ENCODE measurements at places on chromosomes 16 and 17.

GRCh38 chr17:50582741-50583140, 22.2 kb downstream of the CACNA1G start:
- no peak for DNase-seq

- no peak for DNase-seq
These were observed 50.2 kb upstream of the NOG start for GRCh38 chr17:56543280-56543679.

GRCh38 chr16:49596068-49596467, 222.5 kb downstream of the C16orf78 start:
- no peak for DNase-seq

DNA sequence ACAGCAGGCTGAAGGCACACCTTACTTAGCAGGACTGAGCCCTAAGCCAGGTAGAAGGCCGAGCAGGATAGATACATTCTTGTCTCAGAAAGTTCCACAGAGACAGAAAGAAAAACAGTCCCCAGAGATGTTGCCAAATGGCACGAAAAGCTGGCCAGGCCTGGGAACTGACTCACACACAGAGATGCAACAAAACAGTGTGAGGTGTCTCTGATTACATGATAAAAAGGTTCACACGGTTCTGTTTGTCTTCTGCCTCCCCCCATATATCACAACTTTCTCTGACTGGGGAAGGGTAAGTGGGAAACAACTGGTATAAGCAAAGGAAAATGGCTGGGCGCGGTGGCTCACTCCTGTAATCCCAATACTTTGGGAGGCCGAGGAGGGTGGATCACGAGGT, 1.7 kb downstream of the WBP2 start:
- DNase-seq, result no peak

DNA sequence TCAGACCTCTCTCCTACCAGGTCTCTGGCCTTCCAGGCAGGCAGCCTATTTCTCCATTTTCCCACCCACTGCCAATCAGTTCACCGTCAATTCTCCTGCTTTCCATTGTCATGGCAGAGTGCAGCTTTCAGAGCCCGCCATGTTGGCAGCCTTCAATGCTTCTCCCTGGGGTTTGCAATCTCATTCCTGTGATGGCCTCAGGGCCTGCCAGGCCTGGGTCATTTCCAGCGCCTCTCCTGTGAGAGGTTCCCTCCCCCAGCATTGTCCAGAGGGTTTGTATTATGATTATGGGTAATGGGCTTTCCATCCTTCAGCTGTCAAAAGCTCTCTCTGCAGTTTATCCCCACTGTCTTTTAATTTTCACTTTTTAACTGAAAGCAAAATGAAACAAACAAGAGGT, 716.6 kb upstream of the CDH8 start:
- no peak for DNase-seq

GRCh38 chr17:9536061-9536460, 39.6 kb downstream of the STX8 start:
- no peak for DNase-seq

DNA sequence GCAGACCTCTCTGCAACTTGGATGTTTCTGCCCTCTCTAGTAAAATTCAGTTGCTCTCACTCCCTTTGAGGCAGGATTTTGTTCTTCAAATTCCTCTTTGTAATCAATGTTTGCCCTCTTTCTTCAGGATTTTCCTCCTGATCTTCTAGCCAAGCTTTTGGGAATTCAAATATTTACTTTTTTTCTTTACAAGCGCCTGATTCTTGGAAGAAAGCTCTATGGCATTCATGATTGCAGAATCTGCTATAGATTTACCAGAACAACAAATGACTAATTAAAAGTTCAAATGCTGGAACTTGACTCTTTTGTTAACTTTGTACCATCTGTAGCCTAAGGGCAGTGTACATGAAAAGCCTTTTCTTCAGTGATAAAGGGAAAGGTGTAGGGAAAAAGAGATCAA, 63.7 kb upstream of the SHISA6 start:
- no peak for DNase-seq

DNA sequence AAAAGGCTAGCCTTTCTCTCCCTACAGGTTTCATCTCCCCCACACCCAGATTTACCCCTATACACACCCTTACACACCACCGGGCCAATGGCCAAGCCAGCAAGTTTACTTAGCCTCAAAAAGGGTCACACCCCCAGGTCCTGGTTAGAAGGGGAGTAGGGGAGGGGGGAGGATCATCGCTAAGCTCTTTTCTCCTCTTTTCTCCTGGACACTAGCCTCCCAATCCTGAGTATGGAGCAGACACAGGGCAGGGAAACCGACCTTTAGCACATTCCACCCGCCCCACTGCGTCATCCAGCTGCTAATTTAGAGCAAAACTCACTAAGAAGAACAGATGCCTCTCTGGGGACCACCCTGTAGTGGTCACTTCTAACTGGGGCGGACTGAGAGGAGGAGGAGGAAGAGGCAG, 4.4 kb downstream of the ACLY start:
- no peak for DNase-seq

DNA sequence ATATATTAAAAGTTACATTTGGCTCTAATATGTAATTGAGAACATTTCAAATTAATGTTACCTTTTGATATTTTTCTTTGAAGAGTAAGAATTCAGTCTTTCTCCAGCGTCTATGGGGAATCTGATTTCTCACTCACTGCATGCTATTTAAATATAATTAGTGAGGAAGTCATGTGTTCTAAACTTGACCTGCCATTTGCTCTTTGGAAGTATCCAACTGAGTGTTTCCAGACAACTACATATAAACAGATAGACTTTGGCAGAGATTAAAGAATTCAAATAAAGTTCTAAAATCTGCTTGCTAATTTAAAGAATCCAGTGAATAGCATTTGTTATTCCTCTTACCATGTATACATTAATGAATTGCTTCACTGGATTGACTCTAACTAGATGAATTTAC, 23.5 kb downstream of the OMG start:
- no peak for DNase-seq

- no peak for DNase-seq
These were observed 26.1 kb downstream of the JPH3 start for GRCh38 chr16:87628246-87628923.

GRCh38 chr17:82595893-82596292, 52.4 kb downstream of the WDR45B start:
- no peak for DNase-seq

DNA sequence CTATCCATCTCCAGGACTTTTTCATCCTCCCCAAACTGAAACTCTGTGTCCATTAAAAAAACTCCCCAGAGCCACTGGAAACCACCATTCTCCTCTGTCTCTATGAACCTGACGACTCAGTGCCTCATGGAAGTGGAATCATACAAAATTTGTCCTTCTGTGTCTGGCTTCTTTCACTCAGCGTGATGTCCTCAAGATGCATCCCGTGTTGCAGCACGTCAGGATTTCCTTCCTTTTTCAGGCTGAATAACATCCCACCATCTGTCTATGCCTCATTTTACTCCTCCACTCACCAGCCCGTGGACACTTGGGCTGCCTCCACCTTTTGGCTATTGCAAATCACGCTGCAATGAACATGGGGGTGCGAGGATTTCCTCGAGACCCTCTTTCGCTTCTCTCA, 12.6 kb upstream of the ALDH3A1 start:
- DNase-seq, result no peak

DNA sequence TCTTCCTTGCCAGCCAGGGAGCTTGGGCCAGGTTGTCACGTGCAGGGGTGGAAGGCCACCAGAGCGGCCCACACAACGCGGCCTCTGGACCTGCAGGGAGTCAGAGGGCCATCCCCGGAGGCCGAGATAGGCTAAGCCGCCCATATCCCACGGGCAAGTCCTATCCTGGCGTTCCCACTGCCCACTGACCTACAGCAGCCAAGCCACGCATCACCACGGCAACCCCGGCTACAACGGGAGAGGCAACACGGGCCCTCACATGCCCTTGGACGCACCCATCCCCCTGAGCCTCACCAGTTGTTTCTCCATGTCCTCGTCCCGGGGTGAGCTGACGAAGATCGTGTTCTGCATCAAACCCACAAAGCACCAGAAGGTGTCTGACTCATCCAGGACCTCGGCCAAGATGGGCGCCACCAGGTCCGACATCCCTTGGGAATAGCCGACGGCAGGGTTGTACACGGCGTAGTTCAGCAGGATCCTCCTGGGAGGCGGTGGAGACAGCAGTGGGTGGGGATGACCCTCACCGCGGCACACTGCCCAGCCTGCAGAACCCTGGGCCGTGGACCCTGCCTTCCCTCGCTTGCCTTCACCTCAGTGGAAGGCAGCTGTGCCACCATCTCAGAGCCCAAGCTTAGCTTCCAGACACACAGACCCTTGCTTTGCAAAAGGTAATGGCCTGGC, 88.2 kb downstream of the TBC1D16 start:
- DNase-seq, result peak; percentile 77

GRCh38 chr17:29292992-29293889, 707 bp downstream of the NUFIP2 start:
- DNase-seq, result peak; percentile 92

- no peak for DNase-seq
These were observed 3.1 kb downstream of the CACNB1 start for GRCh38 chr17:39194089-39194984.

DNA sequence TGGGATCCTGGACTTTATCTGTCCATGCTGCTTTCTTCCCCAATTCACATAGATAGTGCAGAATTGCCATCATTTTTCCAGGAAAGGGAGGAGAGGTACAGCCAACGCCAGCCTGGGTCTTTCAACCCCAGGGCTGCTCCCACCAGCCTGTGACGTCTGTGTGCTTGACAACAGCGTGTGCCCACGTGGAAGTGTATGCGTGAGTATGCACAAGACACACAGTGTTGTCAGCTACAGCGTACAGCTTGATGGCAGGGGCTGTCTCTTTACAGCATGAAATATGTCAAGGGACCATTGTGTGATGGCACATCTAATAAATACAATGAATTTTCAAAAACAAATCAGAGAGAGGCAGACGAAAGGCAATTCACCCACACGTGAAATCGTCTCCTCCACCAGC, 62.3 kb downstream of the GSG1L start:
- DNase-seq, result no peak

DNA sequence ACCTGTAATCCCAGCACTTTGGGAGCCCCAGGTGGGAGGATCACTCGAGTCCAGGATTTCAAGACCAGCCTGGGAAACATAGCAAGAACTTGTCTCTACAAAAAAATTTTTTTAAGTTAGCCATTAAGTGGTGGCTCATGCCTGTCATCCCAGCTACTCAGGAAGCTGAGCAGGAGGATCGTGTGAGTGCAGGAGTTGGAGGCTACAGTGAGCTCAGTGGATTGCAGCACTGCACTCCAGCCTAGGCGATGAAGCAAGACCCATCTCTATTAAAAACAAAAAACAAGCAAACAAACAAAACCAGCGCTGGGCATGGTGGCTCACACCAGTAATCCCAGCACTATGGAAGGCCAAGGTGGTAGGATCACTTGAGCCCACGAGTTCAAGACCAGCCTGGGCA, 38.0 kb downstream of the HEATR3 start:
- DNase-seq, result no peak

GRCh38 chr16:88306860-88307545, 75.8 kb upstream of the ZNF469 start:
- no peak for DNase-seq

GRCh38 chr16:30736995-30737793, 11.0 kb upstream of the PHKG2 start:
- peak; percentile 45 for DNase-seq

GRCh38 chr17:81537343-81537855, 9.2 kb downstream of the FSCN2 start:
- DNase-seq, result no peak

GRCh38 chr16:76614269-76614668, 337.1 kb downstream of the CNTNAP4 start:
- DNase-seq, result no peak

GRCh38 chr16:27202923-27203506, 311 bp upstream of the KDM8 start:
- DNase-seq, result peak; percentile 96

DNA sequence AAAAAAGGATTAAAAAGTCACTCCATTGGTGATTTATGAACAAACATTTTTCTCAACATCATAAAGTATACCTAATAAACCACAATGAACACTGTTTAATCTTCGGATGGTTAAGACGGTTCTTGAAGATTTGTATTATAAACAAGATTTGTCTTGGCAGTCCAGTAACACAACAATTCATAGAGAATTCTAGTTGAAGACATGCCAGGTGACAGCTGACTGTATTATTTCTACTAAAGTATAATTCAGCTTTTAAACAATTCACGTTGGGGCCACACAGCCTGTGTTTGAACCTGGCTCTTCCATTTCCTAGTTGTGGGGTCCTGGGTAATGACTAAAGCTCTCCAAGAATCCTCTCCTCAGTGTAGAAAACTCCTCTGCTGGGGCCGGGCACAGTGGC, 22.0 kb downstream of the STX8 start:
- DNase-seq, result no peak

GRCh38 chr17:67374329-67375053, 2.6 kb upstream of the PITPNC1 start:
- DNase-seq, result peak; percentile 96

- DNase-seq, result no peak
These were observed 10.0 kb upstream of the SLC4A1 start for GRCh38 chr17:44277976-44278375.

DNA sequence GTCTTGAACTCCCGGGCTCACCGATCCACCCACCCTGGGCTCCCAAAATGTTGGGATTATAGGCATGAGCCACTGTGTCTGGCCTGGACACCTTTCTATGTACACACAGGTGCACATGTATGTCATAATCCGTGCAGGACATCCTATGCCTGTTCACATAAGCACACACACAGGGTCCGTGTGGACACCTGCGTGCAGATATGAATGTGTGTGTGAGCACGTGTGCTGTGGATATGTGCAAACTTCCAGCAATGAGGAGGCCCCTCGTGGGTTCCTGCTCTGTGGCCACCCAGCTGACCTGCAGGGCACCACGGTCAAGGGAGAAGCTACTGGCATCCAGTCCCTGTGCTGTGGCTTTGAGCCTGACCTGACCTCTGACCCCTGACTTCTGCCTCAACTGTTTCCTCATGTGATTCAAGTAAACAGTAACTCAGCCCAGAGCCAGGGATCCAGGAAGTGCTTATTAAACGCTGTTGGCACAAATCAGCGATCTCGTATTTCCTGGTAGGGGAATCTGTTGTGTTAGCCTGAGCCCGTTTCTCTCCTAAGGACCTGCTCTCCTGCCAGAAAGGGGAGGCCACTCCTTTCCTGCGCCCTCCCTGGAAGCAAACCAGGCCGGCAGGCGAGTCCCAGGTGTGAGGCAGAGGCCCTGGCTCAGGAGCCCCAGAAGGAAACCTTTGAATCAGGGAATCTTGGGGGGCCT, 6.5 kb downstream of the CPNE7 start:
- no peak for DNase-seq

DNA sequence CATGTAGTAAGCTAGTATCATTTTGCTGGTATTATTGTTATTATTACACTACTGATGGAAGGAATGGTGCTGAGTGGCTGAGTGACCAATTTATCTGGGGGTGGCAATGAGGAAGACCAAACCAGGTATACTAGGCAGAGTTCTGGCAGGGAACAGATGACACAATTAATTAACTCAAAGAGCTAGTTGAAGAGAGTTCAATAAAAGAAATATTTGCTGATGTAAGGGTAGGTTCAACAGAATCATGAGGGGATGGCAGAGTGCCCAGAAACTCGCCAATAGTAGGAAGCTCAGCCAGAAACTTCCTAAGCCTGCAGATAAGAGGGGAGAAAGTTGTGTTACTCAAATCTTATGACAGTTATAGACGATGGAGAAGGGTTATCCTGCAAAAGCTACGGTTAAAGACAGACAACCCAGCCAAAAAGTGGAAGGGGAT, 352.5 kb downstream of the KCNJ2 start:
- no peak for DNase-seq

GRCh38 chr17:35314415-35315216, 58.8 kb downstream of the SLFN11 start:
- DNase-seq, result no peak

- DNase-seq, result no peak
These were observed 30.8 kb downstream of the NMT1 start for GRCh38 chr17:45091778-45092425.

GRCh38 chr17:45680360-45680759, 103.8 kb upstream of the CRHR1 start:
- no peak for DNase-seq

All from mesenteric fat pad (tissue), 1 donor.